ENCODE measurements at places on chromosomes 3 and 15.
A peak's percentile ranks its signal among the peaks of the same experiment; 100 is the strongest.

- peak; percentile 70 for DNase-seq
These were observed 1078.2 kb downstream of the ZPLD1 start for GRCh38 chr3:103513003-103513402.

DNA sequence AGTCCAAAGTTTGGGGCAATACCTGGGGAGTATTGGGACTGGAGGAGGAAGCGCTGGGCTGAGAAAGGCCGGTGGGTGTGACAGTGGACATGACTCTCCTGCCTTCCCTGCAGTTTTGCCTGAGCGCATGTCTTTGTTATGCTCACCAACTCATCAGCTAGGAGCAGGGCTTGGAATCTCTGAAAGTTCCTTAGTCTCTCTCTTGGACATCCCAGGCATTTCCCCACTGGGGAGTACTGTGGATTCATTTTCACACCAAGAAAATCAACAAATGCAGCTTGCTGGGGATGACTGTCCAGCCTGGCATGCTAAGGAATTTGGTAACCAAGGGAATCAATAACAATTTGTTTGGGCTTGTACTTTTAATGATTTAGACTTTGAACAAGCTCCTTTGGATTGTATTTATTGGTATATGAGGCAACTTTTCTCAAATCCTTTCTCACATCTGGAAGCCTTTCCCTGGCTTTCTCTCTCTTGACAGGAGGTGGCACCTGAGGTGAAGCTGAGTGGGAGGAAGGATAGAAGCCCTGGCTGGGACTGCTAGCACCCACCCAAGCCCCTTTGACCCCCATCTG, 48.5 kb upstream of the CHST2 start:
- no peak for DNase-seq

GRCh38 chr15:72855791-72856190, 72.2 kb upstream of the ADPGK start:
- no peak for DNase-seq

DNA sequence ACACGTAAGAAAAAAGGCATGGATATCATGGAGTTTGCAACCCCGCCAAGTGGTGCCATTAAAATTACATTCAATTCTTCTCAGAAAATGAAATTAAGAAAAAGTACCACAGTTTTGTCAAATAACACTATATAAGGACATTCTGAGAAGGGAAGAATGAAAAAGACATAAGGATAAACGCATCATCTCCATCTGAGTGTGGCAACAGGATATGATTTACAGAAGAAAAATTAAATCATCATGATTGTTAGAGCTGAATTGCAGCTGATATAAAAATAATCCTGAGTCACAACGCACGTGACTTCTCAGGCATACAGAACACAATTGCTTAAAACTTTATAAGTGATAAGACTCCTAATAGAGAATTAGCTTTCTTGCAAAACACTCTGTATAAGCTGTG, 133.8 kb downstream of the GREM1 start:
- DNase-seq: no peak

DNA sequence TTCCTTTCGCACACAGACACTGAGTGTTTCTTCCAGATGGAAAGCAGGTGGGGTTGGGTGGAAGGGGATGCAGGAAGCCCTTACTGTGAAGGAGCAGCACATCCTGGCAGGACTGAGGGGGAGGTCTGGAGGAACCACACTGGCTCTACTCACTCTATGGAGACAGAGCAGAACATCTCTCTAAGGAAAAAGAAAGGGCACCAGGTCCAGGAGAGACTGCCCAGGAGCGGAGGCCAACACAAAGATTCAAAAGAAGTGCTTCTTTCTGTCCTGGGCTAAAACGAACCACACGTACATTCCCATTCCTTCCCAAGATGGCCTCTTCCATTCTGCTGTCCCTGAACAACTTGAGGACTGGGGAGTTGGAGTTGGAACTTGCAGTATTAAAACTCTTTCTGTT, 13.8 kb upstream of the VIPR1 start:
- DNase-seq: no peak

- DNase-seq: no peak
These were observed 14.9 kb upstream of the HES1 start for GRCh38 chr3:194120789-194121770.

- DNase-seq: no peak
These were observed 28.9 kb upstream of the SLC35G2 start for GRCh38 chr3:136789976-136790375.

DNA sequence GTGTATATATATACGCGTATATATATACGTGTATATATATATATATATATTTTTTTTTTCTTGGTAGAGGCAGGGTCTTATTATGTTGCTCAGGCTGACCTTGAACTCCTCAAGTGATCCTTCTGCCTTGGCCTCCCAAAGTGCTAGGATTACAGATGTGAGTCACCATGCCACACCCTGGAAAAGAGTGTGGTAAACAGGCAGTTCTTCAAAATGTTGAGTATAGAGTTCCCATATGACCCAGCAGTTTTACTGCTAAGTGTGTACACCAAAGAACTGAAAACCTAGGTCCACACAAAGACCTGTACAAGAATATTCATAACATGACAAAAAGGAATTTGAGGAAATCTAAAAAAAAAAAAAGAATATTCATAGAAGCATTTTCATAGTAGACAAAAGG, 71.8 kb upstream of the GCNT3 start:
- no peak for DNase-seq

GRCh38 chr3:187995043-187995400, 158.9 kb upstream of the LPP start:
- no peak for DNase-seq

GRCh38 chr3:194565597-194566190, 67.5 kb downstream of the TMEM44 start:
- no peak for DNase-seq

GRCh38 chr3:96370637-96371036, 443.8 kb upstream of the EPHA6 start:
- DNase-seq: no peak

- DNase-seq: no peak
These were observed 96.6 kb downstream of the LRRC3B start for GRCh38 chr3:26719134-26719533.

GRCh38 chr15:89221543-89221942, at the start of gene RLBP1:
Gene RLBP1, minus strand, starts transcription at chr15:89221579. Its CDS starts 2,604 bp downstream, at chr15:89218975.
- no peak for DNase-seq

DNA sequence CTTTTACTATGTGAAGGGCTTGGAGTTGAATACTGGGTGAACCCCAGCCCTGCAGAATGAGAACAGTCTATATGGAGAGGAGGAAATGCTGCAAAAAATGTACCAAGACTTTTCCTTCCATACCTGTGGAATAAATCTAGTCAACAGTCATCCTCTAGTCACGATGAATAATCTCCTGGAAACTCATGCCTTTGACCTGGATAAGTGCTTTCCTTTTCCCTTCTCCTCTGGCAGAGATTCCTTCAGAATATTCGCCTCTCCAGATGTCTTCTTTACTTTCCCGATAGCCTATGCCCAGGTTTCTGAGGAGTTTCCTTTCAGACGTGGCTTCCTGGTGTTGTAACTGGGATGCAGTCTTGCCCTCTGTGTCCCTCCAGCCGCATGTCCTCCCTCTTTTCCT, 28.1 kb downstream of the CCNL1 start:
- DNase-seq: no peak

GRCh38 chr3:186261638-186262037, 100.4 kb downstream of the DGKG start:
- DNase-seq: peak; percentile 29

GRCh38 chr3:67901681-67902080, 247.3 kb upstream of the SUCLG2 start:
- peak; percentile 11 for DNase-seq

DNA sequence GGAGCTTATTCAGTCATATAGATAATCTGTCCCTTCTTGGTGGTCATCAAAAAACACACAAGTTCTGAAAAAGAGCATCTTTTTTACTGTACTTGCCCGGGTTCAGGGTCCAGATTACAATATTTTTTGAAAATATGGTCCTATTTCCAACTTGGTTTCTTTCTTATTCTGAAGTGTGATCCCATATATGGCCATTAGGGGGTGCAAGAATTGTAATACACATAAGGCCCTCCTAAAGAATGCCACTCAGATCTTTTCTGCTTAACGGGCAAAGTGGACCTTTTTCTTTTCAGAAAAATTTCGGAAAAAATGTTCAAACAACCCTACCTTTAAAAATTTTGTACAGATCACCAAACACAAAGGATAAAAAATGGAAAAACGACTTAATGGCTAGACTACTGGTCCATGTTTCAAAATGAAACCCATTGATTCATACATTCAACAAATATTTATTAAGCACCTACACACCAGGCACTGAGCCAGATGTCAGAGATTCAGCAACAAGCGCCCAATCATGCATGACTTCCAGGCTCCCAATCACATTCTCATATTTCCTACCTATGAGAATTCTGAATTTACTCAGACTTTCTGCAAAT, 102.0 kb upstream of the MYRIP start:
- DNase-seq: peak; percentile 46

DNA sequence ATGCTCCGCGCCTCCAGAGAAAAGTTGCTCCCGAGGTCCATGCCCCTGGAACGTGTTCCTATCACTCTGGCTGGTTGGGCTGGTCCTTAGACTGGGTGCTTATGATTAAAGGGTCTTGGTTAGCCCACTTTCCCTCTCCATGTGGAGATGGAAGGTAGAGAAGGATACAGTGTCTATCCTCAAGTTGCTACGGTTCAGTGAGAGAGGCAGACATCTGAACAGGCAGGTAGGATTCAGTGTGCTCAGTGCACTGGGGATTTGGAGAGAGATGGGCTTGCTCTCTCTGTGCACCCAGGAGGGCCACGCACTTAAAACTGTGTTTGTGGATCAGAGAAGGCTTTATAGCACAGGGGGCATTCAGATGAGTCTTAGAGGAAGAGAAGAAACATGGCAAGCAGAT, 63.0 kb downstream of the RPL39L start:
- DNase-seq: no peak

- no peak for DNase-seq
These were observed 509.3 kb downstream of the OCA2 start for GRCh38 chr15:27589782-27590181.

- no peak for DNase-seq
These were observed 47.1 kb downstream of the RYR3 start for GRCh38 chr15:33357845-33358244.

DNA sequence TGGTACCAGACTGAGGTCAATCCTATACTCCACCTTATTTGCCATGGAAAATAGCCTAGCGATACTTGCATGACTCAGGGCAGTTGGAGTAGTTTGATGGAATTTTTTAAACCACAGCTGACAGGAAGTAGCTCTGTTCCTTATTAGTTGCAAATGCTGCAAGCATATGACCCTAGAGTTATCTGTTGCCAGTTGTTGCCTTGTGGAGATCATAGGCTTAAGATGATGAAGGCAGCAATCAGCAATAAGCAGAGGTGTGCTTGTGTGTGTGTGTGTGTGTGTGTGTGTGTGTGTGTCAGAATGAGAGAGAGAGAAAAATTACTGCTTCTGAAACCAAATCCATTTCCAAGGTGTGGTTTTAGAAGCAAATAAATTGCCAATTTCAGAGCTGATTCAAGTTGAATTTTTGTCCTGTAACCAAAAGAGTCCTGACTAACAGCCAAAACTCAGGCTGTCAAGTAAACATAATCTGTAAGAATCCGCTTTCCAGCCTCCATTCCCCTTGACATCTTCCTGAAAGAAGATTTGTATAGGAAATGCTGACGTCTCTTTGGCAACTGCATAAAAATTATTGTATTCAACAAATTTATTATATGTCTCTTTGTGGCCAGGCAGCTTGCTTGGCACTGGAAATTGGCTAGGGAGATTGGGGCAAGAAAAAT, 141.2 kb downstream of the SERPINI1 start:
- DNase-seq: no peak

DNA sequence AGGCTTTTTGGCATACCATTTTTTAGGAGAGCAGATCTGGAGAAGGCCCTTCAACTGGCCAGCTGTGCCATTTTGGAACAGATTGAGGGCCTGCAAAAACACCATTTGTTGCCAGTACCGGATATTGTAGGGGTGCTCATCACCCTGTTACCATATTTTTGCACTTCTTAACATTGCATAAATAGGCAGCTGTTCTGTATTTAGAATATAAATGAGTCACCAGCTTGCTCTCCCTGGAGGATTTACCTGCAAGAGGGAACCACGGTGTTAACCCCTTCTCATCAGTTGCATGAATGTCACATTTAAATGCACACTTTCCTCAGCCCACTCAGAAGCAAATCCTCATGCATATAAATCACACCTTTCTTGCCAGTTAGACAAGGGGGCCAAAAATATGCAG, 435.6 kb downstream of the ROBO2 start:
- no peak for DNase-seq

DNA sequence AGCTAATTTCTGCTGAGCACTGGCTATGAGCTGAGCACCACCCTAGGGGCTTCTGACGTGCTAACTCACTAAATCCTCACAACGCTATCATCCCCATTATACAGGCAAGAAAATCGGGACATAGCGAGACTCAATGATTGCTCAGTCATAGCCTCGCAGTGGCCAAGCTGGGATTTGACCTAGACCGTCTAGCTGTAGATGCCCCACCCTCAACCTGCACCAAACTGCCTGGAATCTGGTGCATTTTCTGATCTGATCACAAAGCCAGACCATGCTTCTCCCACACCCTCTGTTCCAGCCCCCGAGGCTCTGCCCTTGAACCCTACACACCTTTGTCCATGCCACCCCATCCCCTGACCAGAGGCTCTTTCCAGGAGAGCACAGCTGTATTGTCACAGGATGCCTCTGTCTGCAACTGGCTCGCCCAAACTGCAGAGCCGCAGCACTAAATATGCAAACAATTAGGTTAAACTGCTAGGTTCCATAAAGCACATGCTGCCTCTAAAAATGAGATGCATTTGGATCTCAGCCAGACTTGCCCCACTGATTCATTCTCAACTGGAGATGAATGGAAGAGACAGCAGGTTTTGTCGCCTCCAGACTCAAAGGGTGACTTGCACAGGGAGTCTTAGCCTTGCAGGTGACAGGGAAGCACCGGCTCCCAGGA, 95.2 kb downstream of the NUP210 start:
- no peak for DNase-seq

GRCh38 chr3:150778793-150779401, 15.9 kb upstream of the SIAH2 start:
- no peak for DNase-seq

DNA sequence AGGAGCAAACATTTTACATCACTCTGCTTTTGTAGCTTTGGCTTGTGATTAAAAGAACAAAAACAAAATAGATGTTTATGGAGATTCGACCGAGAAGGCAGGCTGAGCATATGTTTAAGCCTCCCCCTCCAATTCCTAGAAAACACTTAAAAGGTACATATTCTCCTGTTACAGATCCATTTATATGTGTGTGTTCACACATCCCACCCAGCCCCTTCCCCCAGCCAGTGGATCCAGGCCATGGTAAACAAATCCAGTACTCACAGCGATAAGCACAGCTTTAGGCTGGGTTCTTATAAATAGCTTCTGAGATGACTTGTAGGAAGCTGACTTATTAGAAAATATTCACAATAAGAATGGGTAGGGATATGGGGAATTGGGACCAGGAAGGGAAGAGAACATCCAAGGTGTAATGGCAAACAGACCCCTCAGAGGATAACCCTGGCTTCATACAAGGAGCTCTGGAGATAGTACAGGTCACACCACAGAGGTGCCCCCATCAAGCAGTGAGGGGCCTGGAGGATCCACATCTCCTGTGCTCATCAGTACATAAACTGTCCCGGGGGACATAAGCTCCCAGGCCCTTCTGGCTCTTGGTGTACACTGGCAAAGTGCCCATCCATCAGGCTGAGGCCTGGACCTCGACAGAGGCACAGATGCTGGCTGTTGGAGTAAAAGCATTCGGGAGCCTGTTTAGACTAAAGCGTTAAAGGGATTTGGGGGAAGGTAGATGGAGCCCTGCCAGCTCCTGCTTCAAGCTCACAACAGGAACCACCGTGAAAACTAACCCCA, 70.0 kb upstream of the UBE2E1 start:
- DNase-seq: no peak

- no peak for DNase-seq
These were observed 83.5 kb upstream of the NAALADL2 start for GRCh38 chr3:174775603-174776002.

- no peak for DNase-seq
These were observed 735.6 kb upstream of the GBE1 start for GRCh38 chr3:82496890-82497560.
